ENCODE measurements at places on chromosomes 3 and 15.
A peak's percentile ranks its signal among the peaks of the same experiment; 100 is the strongest.

GRCh38 chr3:133300102-133300501 lies 99.8 kb upstream of the BFSP2 start:
- DNase-seq = no peak

GRCh38 chr3:102619361-102619760 lies 184.5 kb downstream of the ZPLD1 start:
- no peak for DNase-seq

DNA sequence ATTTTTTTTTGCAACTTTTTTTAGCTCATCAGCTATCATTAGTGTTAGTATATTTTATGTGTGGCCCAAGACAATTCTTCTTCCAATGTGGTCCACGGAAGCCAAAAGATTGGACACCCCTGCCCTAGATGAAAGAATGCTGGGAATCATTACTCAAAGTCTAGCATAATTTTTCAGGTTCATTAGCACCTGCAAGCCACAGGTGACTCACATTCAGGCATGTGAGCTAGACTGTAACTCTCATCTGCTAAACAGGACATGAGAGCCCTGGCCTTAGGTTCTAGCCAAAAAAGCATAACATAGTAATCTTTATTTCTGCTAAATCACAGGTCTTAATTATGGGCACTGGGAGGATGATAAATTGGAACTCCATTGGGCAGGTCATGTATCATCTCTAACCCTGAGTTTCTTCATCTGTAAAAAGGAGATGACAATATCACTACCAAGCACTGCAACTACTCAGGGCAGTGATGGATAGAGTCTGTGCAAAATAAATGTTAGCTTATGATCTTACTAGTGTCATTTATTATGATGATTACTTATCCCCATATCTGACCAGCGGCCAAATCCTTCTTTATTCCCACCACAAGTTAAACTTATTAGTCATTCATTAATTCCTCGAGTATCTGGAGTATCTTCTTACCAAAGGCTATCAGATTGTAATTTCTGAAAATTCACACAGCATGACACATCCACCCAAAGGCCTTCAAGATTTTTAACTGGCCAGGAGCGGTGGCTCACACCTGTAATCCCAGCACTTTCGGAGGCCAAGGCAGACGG lies 125.0 kb downstream of the PLD1 start:
- DNase-seq = no peak

- DNase-seq = no peak
Measured at GRCh38 chr3:82977871-82978270, 1216.4 kb upstream of the GBE1 start.

DNA sequence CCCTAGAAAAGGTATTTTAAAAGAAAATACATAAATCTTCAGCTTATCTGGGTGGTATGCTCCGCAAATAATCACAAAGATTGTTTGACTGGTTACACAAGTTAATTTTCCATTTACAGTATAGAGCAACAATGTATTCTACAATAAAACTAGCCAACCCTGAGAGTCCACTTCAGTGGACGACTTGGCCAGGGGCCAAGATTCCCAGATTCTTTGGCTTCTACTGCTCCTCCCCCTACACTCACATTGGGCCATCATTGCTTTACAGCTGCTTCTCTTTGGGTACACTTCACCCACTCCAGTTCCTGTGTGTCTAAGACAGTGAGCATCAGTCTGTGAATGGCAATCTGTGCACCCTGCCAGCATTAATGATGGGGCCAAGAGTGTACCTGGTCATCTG lies 17.2 kb upstream of the PRICKLE2 start:
- peak; percentile 31 for DNase-seq

GRCh38 chr3:42730294-42730693 lies 27.7 kb upstream of the HHATL start:
- no peak for DNase-seq

DNA sequence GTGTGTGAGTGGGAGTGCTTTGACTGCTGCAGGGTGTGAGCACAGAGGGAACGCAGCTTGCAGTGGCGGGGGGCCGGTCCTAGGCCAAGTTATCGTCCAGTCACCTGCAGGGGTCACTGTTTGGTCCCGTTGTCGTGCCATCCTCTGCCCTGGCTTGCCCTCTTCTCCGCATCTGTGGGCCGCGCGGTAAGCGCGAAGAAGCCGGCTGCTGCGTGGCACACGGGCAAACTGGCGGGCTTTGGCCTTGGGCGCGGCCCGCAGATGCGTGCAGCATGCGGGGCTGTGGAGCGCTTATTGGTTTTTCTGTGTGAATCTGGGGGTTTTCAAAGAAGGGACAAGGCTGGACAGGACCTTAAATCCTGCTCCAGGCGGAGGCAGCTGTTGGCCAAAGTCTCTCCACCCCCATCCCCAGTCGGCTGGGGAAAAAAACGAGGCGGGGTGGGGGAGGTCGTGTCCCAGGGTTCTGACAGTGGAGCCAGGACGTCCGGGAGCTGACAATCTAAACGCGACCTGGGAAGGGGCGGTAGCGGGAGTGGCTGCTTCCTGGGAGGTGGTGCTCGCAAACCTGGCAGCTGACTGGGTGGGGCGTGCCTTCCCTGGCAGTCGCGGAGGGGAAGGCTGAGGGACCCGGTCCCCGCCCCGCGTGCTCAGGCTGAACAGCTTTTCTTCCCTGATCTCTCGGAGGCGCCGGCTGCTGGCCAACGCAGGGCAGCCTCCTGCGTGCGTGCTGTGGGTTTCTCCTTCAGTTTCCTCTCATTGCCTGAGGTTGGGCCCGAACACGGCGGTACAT lies 39.7 kb upstream of the VEPH1 start:
- DNase-seq = peak; percentile 82

DNA sequence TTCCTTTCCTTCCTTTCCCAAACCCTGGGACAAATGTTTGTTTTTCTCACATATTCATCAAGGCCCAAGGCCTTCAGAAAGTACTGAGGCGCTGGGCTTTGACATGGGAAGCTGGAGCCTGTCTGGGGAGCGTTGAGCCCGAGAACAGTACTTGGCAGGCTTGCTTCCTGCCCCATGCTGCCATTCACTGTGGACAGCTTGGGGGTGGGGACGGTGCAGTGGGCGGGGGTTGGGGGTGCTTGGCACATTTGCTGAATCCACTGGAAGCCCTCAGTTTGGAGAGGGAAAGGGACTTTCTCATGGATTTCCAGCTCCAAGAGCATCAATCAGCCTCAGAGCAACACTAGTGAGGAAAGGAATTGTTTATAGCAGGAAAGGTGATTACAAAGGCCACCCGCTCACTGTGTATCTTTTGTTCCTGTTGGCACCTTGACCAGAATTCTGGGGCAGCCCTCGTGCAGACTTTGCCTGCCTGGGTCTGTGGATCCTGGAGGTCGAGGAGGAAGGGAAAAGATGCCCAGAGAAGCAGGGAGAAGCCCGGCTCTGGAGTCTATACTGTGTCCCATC lies 199.8 kb upstream of the RGMA start:
- DNase-seq = no peak

DNA sequence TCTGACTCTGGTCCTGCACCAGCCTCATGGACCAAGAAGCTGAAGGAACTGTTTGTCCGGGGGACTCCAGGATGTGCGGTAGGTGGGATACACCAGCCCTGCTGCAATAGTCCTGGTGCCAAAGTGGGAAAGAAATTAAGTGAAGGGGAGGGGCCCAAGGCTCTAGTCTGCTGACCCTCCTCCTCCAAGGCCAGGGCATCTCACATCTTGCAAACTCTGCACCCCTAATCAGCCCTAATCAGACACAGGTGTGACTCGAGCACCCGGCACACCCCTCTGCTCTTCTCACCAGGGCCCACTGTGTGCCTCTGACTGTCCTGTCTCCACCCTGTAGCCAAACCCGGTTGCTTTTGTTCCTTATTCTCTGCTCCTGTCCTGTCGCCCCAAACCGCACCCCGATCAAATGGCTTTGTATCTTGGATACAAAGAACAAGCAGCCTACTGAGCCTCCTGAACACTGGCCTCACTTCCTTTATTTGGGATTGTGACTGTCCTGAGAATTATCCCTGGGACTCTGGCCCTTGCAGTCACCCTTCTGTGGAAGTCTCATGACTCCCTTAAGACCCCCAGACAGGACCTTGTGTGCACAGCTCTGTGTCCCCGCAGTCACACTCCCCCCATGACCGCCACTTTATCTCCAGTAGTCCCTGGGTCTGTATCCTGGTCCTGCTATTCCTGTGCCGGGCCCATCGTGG lies 26.7 kb upstream of the SLC41A3 start:
- DNase-seq = no peak

GRCh38 chr15:42021593-42021992 lies 751 bp upstream of the PLA2G4E start:
- DNase-seq = no peak

GRCh38 chr15:95741830-95742229 lies 588.7 kb upstream of the NR2F2 start:
- no peak for DNase-seq

DNA sequence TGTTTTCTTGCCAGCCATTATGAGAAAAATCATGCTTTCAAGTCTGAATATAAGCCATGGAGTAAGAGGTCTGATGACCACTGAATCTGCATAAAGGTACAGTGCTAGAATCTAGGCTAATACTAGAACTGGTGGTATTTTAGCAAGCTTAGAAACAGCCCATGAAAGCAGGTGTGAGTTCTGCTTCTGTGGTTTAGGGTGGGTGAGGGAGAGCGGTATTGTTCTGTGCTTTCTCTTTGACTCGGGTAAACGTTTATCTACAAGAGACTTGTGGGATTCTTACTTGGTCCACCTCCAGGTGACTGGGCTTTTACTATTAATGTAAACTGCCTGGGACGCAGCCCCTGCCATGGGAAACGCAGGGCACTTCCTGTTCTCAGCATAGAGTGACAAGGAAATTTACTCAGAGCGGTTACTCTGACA lies 55.2 kb downstream of the PGPEP1L start:
- DNase-seq = no peak

- DNase-seq = no peak
Measured at GRCh38 chr3:112393360-112393728, 60.4 kb downstream of the CD200 start.

DNA sequence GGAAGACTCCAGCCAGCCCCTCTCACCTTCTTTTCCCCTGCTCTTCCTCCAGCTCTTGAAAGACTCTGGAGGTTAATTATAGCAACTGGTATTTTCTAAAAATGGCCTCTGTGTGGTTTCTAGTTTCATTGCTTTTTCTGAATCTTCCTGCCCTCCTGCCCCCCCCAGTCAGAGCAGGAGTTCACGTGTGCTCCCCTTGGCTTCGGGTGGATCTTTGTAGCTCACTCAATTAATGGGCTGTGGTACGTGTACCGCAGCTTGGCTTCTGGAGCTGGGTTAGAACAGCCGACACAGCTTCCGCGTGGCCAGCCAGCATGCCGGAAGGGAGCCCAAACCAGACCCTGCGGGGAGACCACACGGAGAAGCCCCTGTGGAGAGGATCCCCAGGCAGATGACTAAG lies 31.5 kb downstream of the TM2D3 start:
- peak; percentile 58 for DNase-seq

DNA sequence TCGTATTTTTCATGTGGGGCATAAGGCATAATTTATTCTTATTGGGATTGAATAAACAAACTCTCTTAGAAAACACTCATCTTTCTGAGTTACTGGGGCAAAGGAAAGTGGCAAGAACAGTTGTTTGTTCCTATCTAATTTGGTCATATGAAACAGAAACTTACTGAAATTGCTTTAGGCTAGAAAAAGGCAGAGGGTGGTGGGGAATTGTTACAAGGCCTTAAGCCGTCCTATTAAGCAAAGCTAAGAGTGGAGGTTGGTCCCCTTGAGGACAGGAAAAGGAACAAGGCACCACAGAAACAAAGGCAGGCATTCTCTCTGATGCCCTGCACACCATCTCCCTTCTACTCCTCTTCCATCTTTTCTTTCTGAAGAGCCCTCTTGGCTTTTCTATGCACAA lies 830.9 kb downstream of the EDEM1 start:
- no peak for DNase-seq

- no peak for DNase-seq
Measured at GRCh38 chr15:43107751-43108150, 1.9 kb upstream of the UBR1 start.

- DNase-seq = peak; percentile 76
Measured at GRCh38 chr3:150497956-150498355, 48.3 kb downstream of the SERP1 start.

DNA sequence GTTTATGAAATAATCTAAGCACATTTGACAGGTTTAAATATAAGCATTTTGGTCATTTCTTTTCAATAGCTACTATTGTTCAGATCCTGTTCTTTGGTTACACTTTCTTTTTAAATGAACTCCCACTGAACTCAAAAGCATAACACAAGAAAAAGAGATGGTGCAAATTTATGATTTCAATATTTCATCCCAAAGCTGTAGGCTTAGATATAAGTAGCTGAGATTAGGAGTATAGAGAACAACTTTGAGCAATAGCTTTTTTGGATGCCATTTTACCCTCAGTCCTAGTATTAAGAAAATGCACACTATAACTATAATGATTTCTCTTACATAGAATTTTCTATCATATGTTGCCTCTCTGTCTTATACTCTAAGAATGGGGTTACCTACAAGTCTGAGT lies 213.8 kb downstream of the ATP8B4 start:
- DNase-seq = no peak

- peak; percentile 82 for DNase-seq
Measured at GRCh38 chr15:69813881-69814280, 283.8 kb downstream of the TLE3 start.

DNA sequence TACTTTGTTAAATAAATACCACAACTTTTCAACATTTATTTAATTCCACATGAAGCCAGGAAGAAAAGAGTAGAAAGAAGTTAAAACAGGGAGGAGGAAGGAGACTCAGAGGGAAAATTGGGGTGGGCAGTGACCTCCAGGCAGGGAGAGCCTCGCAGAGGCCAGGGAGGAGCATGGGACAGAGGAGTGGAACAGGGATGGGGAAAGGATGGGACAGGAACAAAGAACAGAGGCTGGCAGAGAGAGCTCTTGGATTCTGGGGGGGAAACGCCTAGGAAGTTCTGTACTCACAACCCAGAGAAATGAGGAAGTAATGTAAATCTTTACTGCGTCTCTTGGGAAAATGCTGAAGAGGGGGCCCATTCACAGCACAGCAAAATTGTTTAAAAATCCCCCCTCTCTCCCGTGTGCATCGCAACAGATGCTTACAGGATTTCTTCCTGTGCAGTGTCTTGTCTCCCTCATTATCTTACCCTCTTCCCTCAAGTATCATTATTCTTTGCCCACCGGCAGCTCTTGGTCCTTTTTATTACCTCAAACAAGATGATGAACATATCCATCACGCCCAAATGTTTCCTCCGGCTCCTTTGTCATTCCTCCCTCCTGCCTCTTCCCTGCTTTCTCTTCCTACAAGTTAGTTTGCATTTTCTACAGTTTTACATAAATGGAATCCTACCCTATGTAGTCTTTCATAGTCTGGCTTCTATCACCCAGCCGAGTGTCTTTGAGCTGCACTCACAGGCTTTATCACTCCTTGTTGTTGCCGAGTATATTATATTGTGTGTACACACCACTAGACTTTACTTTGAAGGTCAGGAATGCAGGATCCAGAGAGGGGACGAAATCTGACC lies 65.5 kb downstream of the ARHGAP31 start:
- DNase-seq = no peak

- no peak for DNase-seq
Measured at GRCh38 chr3:72681598-72681997, 166.6 kb downstream of the SHQ1 start.

DNA sequence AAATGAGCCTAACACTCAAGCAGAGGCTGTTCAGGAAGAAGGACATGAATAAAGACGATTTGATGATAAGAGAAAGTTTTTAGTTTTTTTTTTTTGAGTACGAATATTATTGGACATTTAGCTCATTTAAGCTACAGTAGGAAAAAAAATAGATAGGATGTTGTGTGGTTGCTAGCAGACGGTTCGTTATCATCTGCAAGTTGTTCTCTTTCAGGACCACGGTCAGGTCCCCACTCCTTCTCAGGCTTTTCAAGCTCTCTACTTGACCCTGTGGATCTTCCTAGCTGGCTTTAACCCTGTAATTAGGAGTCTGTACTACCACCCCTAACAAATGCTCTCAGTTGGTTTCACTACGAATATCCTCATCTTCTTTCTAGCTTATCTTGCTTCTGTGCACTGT lies 1.1 kb downstream of the KCNH8 start:
- DNase-seq = peak; percentile 25
